ENCODE measurements at places on chromosomes 4 and X.
A peak's percentile ranks its signal among the peaks of the same experiment; 100 is the strongest.

DNA sequence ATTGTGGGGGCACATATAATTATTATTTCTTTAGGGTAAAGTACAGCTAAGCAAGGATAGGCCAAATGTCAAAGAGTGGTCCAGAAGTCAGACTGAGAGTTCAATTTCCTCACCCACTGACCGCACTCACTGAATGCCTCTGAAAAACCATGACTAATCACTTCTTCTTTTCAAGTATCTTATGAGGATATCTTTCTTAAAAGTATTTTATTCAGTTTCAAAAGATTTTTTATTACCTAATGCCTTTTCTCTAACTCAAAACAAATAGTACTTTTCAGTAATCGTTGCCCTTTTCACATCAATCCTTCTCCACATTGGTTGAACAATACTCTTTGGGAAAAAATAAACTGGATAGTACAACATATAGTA is 61.7 kb upstream of the CAMK2D start:
- no peak for DNase-seq

DNA sequence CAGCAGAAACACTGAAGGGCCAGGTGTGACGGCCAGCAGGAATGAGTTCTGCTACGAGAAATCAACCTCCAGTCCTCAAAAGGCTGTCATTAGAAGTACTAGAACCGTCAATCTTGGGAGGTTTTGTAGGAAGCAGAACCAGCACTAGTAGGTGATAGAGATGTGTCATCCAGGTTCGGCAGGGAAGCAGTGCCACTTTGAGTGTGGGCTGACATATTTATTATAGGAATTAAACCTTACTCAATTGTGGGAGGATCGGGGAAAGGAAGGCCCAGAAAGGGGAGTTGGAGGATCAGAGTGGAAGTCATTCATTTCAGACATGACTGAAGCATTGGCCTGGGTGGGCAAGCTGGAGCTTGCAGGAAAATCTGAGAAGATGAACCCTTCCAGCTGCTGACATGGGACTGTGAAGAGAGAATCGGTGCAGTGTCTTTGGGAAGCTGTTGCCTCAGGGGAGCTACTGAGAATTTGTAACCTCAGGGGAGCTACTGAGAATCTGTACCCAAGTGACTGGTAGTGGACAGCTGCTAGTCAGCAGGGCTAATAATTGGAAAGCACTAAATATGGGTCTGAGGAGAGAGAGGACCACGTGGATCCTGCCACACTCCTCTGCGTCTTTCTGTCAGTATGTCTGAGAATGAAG is 177.4 kb downstream of the SPRY1 start:
- DNase-seq = no peak

- peak; percentile 80 for DNase-seq
Measured at GRCh38 chrX:153609917-153610835, 11.2 kb upstream of the CCNQ start.

DNA sequence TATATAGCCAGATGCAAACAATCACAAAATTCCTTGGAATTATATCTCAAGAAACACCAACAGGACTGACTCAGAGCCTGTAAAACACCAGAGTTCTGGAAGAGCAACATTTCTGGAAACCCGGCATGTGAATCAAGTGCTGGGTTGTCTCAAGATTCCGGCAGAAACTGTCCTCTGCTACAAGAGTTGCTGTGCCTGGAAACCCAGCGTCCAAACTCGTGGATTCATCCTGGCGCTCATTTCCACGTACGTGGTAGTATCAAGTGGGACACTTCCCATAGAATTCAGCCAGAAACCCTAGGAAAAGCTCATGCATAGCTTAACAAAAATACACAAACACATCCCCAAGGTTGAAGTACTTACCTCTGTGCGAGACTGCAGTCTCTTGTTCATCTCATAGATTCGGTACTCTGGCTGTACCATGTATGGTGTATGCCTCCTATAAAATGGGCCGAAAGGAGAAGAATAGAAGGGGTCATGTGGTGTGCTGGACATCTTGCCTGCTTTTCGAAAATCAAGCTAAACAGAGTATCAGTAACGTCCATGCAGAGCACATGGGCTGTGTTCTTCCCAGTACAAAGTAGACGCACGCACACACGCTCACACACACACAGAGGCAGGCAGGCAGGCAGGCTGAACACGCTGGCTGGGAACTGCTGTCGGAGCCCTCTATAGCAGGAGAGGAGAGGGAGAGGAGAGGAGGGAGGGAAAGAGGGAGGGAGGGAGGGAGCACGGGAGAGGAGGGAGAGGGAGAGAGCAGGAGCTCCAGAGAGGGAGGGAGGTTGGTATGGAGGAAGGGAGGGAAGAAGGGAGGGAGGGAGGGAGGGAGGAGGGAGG is at the start of gene LDB2:
Gene LDB2, minus strand, starts transcription at position 655 of the 837 bp plus-strand sequence.
- peak; percentile 94 for DNase-seq

GRCh38 chr4:13492747-13493146 is 8.6 kb upstream of the RAB28 start:
- no peak for DNase-seq

DNA sequence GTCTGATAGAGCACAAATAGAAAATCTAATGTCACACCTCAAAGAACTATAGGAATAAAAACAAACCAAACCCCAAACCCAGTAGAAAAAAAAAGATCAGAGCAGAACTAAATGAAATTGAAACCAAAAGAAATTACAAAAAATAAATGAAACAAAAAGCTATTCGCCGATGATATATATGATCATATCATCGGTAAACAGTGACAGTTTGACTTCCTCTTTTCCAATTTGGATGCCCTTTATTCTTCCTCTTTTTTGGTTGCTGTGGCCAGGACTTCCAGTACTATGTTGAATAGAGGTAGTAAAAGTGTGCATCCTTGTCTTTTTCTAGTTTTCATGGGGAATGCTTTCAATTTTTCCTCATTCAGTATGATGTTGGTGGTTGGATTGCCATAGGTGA is 215.3 kb upstream of the AR start:
- DNase-seq = no peak
